ENCODE measurements at places on chromosomes 12 and 14. TPM values are rescaled to one million over a fixed set of nuclear protein-coding genes. Genes with fewer than 3 reads are reported as not detected.
A peak's percentile ranks its signal among the peaks of the same experiment; 100 is the strongest.

DNA sequence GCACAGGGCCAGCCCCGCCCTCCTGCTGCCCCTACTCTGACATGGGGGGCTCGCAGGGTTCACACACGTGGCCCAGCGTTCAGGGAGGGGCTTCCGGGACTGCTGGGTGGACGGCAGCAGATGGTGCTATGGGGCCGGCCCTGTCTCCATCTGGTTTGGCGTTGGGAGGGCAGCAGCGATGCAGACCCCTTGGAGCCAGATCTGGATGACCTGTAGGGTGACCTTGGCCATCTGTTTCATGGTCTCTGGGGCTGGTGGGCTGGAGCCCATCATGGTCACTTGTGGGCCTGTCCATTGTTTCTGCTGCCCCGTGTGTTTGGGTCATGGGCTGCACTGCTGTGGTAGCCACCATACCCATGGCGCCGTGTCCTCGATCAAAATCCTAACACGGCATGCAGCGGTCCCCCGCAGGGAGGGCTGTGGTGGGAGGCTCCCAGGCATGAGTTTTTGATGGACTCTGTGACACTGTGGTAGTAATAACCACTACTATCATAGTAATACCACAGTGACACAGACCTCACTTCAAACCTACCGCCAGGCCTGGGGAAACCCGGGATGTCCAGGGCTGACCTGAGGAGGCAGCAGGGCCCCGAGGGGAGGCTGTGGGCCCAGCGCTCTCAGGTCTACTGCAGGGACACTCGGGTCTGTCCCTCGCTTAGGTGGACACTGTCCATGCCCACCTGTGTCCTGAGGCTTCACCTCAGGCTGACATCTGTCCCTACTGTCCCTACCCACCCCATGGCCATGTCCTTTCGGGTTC lies 359.4 kb downstream of the TMEM121 start:
- H3K27ac ChIP-seq = no peak overlapping the region
- H3K4me3 ChIP-seq = no peak overlapping the region
- peaks cover 31% of the 10 kb centered on the region for H3K4me1 ChIP-seq

GRCh38 chr14:81751198-81751597 lies 217.5 kb upstream of the SEL1L start:
- H3K4me3 ChIP-seq = no peak overlapping the region
- no peaks in the 10 kb centered on the region for H3K27me3 ChIP-seq
- no peak for DNase-seq
- no peak overlapping the region for H3K27ac ChIP-seq
- no peaks in the 10 kb centered on the region for H3K4me1 ChIP-seq

- H3K27me3 ChIP-seq = no peaks in the 10 kb centered on the region
- no peaks in the 10 kb centered on the region for H3K36me3 ChIP-seq
- H3K4me1 ChIP-seq = peaks cover 5% of the 10 kb centered on the region
- DNase-seq = no peak
These were observed 236.7 kb downstream of the BCL11B start for GRCh38 chr14:99035268-99035667.

GRCh38 chr14:63542231-63542999 lies 762 bp downstream of the PPP2R5E start:
- H3K27ac ChIP-seq = peak overlapping the region; percentile 94
- H3K36me3 ChIP-seq = peaks cover 26% of the 10 kb centered on the region
- H3K27me3 ChIP-seq = no peaks in the 10 kb centered on the region
- DNase-seq = peak; percentile 16

- H3K27me3 ChIP-seq = peaks cover 22% of the 10 kb centered on the region
- H3K4me3 ChIP-seq = no peak overlapping the region
- no peak overlapping the region for H3K27ac ChIP-seq
- no peak for DNase-seq
These were observed 204 bp upstream of the PRPH start for GRCh38 chr12:49294804-49295081.

Gene SLC6A13
- total RNA-seq = 1.1 TPM

Gene YY1
- 93.2 TPM for total RNA-seq

Data from naive thymus-derived CD8-positive, alpha-beta T cell (primary cell).